ENCODE measurements at places on chromosomes 7 and 10.
A peak's percentile ranks its signal among the peaks of the same experiment; 100 is the strongest.

- no peak overlapping the region for H3K4me3 ChIP-seq
- DNase-seq: no peak
- H3K27ac ChIP-seq: no peak overlapping the region
- H3K36me3 ChIP-seq: no peaks in the 10 kb centered on the region
Observed at GRCh38 chr7:146722986-146723385, 606.4 kb downstream of the CNTNAP2 start.

- H3K27ac ChIP-seq: no peak overlapping the region
- no peaks in the 10 kb centered on the region for H3K27me3 ChIP-seq
- no peak overlapping the region for H3K4me3 ChIP-seq
- no peaks in the 10 kb centered on the region for H3K36me3 ChIP-seq
- DNase-seq: peak; percentile 24
Observed at GRCh38 chr10:71202314-71202713, 10.1 kb upstream of the UNC5B start.

DNA sequence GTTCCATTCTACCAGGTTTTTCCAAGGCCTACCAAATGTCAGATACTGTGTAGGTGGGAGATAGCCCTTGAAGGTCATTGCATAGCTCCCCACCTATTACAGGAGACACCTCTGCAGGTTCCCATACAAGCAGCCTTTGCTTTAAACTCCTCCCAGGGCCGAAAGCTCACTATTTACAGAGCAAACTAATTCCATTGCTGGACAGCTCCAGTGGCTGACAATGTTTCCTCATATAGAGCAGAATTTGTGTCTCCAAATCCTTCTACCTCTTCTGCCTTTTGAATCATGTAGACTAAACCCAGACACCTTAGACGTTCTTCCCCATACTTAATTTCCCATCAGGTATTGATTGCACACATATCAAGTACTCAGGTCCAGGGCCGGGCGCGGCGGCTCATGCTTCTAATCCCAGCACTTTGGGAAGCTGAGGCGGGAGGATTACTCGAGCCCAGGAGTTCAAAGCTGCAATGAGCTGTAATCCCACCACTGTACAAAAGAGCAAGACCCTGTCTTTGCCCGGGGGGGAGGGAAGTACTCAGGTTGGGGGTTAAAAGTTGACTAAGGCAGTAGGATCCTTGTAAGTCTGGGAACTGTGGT, 2.1 kb downstream of the CNNM1 start:
- no peaks in the 10 kb centered on the region for H3K36me3 ChIP-seq
- H3K4me3 ChIP-seq: no peak overlapping the region
- no peaks in the 10 kb centered on the region for H3K27me3 ChIP-seq

DNA sequence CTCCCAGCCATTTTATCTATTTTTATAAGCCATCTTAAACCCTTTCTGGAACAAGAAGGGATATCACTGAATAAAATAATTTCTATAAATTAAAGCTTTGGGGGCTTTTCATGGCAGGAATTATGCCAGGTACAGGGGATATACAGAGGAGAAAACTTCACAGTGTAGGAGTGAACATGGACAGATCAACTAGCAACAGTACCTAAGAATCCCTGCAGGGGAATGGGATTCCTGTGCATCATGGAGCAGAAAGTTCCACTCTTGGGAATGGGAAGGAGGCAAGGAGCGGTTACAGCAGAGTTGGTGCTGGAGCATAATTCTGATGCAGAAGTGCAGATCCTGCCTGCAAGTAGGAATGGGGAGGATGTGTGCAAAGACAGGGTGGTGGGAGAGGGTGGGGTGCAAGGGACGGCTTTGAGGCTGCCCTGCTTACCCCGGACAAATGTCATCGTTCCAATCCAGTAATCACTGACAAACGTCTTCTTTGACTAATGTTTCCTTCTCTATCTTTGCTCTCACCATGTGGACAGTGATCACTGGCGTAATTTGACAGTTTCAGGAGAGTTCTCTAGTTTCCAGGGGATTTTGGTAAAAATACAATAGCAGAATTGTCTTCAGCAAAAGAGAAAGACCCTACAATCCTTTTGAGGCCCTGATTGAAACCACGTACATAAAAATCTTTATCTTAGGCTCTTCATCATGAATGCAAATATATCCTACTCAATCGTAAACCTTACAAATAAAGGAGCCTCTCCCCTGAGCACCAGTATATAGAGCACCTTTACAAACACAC, 196.7 kb downstream of the HECW1 start:
- no peaks in the 10 kb centered on the region for H3K27me3 ChIP-seq
- DNase-seq: no peak
- no peaks in the 10 kb centered on the region for H3K4me1 ChIP-seq
- no peak overlapping the region for H3K27ac ChIP-seq
- H3K36me3 ChIP-seq: no peaks in the 10 kb centered on the region

DNA sequence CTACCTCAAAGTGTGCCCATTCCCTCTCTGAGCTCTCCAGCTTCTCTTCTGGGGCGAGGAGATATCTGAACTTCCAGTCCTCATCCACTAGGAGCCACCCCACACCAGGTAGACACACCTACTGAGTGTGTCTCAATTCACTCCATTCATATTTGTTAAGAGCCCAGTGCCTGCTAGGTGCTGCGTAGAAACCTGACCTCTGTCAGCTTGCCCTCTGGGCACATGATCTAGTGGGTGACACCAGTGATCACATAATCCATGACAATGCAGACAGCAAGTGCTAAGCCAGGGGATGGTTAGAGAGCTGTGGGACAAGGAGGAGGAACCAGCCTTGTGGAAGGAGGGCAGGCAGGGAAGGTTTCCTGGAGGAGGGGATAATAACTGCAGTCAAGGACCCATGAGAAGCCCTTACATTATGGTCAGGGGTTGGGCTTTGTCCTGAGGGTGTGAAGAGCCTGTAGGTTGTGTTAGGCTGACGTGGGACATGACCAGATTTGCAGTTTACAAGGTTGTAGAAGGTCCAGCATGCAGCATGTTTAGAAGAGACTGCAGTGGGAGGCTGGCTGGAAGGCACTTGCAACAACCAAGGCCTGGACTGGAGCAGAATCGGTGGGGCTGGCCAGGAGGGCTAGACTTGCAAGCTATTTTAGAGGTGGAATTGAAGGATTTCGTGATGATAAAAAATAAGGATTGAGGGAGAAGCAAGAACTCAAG, 81.8 kb downstream of the COL13A1 start:
- no peak overlapping the region for H3K27ac ChIP-seq
- no peaks in the 10 kb centered on the region for H3K27me3 ChIP-seq
- H3K36me3 ChIP-seq: no peaks in the 10 kb centered on the region
- peaks cover 6% of the 10 kb centered on the region for H3K4me1 ChIP-seq
- H3K4me3 ChIP-seq: no peak overlapping the region

DNA sequence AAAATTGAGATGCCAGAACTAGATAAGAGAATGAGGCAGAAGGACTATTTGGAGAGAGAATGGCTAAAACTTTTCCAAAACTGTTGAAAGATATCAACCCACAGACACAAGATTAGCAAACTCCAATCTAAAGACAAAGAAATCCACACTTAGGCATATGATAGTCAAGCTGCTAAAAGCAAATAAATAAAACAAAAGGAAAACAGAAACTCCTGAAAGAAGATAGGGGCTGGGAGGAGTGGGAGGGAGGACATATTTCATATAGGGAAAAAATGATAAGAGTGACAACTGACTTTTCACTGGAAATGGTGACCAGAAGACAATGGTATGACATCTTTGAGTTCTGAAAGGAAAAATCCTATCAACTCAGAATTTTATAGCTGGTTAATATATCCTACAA, 105.4 kb upstream of the ADO start:
- no peak overlapping the region for H3K27ac ChIP-seq
- no peaks in the 10 kb centered on the region for H3K4me1 ChIP-seq
- H3K4me3 ChIP-seq: no peak overlapping the region

- H3K36me3 ChIP-seq: peaks cover 4% of the 10 kb centered on the region
- no peaks in the 10 kb centered on the region for H3K27me3 ChIP-seq
- H3K27ac ChIP-seq: peak overlapping the region; percentile 73
- peak overlapping the region; percentile 85 for H3K4me3 ChIP-seq
- peaks cover 17% of the 10 kb centered on the region for H3K4me1 ChIP-seq
- DNase-seq: no peak
Observed at GRCh38 chr10:112182784-112183328, 709 bp downstream of the GPAM start.

DNA sequence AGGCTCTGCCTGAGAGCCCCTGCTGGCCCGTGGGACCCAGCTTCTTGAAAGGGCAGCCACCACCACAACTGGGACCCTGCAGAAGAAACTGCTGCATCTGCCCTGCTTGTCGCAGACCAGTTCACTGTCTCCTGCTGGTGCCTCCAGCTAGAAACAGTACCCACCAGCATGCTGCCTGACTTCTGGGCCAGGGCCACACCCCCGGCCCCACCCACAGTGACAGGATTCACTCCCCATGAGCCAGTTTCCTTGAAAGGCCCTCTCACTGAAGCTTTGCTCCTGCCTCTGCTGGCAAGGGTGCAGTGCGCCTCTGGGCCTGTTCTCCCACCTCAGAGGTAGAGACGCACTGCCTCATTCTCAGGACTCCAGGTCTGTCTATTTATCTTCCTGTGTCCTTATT, 32.4 kb downstream of the ANXA11 start:
- peaks cover 27% of the 10 kb centered on the region for H3K4me1 ChIP-seq
- peaks cover 18% of the 10 kb centered on the region for H3K36me3 ChIP-seq
- peak overlapping the region; percentile 11 for H3K27ac ChIP-seq
- H3K27me3 ChIP-seq: no peaks in the 10 kb centered on the region
- DNase-seq: no peak
- no peak overlapping the region for H3K4me3 ChIP-seq

- H3K36me3 ChIP-seq: no peaks in the 10 kb centered on the region
- peak overlapping the region; percentile 72 for H3K4me3 ChIP-seq
- no peak for DNase-seq
- H3K27ac ChIP-seq: no peak overlapping the region
- no peaks in the 10 kb centered on the region for H3K4me1 ChIP-seq
- peaks cover 5% of the 10 kb centered on the region for H3K27me3 ChIP-seq
Observed at GRCh38 chr10:7409732-7410168, 1.1 kb downstream of the SFMBT2 start.

DNA sequence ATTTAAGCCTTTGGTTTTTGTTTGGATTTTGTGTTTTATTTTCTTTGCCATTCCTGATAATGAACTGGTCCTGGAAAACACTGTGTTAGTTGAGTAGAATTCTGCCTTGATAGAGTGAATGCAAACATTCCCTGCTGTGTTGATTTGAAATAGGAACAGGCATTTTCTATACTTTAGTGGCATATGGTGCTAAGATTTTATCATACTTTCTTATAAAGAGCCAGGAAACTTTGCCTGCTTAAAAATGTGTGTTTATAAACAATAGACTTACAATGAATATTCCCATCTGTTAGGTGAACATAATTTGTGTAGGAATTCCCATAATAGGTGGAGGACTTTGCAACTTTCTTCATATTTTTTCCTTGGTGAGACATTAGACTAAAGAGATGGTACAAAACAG, 333.3 kb downstream of the SDK1 start:
- H3K4me3 ChIP-seq: no peak overlapping the region
- DNase-seq: no peak
- H3K27ac ChIP-seq: peak overlapping the region; percentile 62
- H3K36me3 ChIP-seq: no peaks in the 10 kb centered on the region
- peaks cover 6% of the 10 kb centered on the region for H3K4me1 ChIP-seq

GRCh38 chr10:17092216-17092944, 37.2 kb downstream of the CUBN start:
- H3K4me1 ChIP-seq: peaks cover 3% of the 10 kb centered on the region
- no peaks in the 10 kb centered on the region for H3K36me3 ChIP-seq
- no peak for DNase-seq

GRCh38 chr10:86900955-86901354, 56.5 kb downstream of the MMRN2 start:
- peaks cover 8% of the 10 kb centered on the region for H3K36me3 ChIP-seq
- H3K4me3 ChIP-seq: no peak overlapping the region
- peak; percentile 12 for DNase-seq
- peak overlapping the region; percentile 50 for H3K27ac ChIP-seq

DNA sequence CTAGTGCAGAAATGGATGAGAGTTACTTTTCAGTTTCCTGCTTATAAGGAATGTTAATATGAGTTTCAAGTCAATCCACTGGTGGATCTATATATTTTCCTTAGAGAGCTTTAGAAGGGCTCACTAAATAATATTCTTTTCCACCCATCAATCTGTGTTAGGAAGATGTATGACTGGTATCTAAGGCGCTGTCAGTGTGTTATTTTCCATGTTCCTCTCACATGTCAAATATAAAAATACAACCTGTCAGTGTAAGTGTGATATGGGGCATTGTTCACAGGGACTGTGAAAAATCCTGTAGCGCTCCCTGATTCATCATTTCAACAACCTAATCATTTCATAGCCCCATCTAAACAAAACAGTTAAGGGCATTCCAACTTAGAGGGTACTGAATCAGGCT, 203.1 kb downstream of the TMEM26 start:
- no peaks in the 10 kb centered on the region for H3K4me1 ChIP-seq
- no peaks in the 10 kb centered on the region for H3K36me3 ChIP-seq
- no peak for DNase-seq
- H3K27ac ChIP-seq: no peak overlapping the region
- no peaks in the 10 kb centered on the region for H3K27me3 ChIP-seq

GRCh38 chr7:56023500-56023899, 27.7 kb downstream of the PSPH start:
- no peaks in the 10 kb centered on the region for H3K36me3 ChIP-seq
- no peaks in the 10 kb centered on the region for H3K27me3 ChIP-seq
- H3K4me1 ChIP-seq: no peaks in the 10 kb centered on the region
- H3K27ac ChIP-seq: no peak overlapping the region

- no peak for DNase-seq
- no peaks in the 10 kb centered on the region for H3K4me1 ChIP-seq
- H3K27ac ChIP-seq: no peak overlapping the region
- H3K27me3 ChIP-seq: no peaks in the 10 kb centered on the region
- no peaks in the 10 kb centered on the region for H3K36me3 ChIP-seq
Observed at GRCh38 chr7:70498232-70498992, 633.5 kb upstream of the GALNT17 start.

DNA sequence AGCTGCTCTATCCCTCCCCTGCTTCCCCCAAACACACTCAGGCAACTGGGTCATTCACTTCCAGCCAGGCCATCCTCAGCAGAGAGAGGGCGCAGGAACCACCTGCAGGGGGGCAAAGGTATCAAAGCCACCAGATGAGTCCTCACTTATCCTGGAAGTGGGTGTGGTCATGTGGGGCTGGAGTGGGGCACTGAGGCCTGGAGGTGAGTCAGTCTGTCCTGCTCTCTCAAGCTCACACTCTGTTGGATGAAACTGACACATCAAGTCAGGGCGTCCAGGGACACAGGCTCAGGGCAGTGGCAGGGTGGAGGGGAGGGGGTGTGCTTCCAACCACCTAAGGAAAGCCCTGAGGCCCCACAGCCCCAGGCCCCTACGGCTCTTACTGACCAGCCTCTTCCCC, 8.0 kb upstream of the ELFN1 start:
- no peak overlapping the region for H3K27ac ChIP-seq
- H3K27me3 ChIP-seq: peaks cover 18% of the 10 kb centered on the region
- H3K4me3 ChIP-seq: no peak overlapping the region
- DNase-seq: peak; percentile 28
- H3K4me1 ChIP-seq: peaks cover 18% of the 10 kb centered on the region

DNA sequence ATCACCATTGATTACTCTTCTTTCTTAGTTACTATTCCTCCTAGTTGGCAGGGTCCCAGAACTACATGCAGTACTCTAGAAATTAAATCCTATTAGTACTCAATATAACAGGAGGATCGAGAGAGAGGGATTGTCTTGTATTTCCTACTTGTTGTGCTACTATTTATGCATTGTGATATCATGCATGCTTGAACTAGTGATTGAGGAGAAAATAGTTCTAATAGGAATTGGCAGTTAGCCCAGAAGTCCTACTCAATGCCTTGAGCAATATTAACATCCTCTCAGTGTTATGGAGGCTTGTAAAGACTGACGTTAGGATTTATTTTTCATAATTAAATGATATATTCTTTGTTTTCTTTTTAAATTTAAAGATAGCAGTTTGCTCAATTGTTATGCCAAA, 67.4 kb downstream of the FOXP2 start:
- H3K36me3 ChIP-seq: no peaks in the 10 kb centered on the region
- no peak overlapping the region for H3K4me3 ChIP-seq
- no peaks in the 10 kb centered on the region for H3K4me1 ChIP-seq
- H3K27me3 ChIP-seq: no peaks in the 10 kb centered on the region

Data from ascending aorta (tissue), 2 donors.